ENCODE measurements at places on chromosomes 6 and 20.

DNA sequence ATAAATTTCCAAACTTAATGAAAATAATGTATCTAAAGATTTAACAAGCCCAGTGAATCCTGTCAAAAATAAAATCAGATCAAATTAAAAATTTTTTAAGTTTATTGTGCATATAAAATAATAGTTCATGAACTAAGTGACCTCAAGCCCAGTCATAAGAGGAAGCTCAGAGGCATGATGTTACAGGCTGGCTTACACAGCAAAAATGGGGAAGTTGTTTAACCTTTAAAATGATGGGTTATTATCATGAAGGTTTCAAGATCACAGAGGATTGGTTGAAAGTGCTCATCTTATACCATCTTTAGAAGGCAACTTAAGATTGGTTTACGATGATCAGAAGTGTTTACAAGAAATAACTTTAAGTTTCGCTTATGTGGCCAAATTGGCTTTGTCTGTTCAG is 102.5 kb downstream of the PAK5 start:
- DNase-seq: no peak

DNA sequence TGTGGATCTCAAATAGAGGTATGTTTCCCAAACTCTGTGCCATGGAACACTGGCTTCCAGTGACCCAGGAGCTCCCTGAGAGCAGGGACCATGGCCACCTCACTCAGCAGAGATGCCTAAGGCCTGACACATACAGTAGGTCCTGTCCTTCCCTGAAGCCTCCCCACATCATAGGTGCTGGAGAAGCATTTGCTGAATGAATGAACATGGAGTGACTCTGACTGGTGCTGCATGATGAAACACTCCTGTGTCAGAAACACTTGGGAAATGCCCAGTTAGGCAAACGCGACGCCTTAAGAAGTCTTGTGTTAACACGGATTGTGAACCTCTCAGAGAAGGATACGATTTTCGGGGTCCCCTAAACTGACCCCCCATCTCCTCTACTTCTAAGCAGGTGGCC is 14.3 kb downstream of the SLA2 start:
- DNase-seq: no peak

GRCh38 chr20:57280221-57280620 is 13.8 kb upstream of the BMP7 start:
- no peak for DNase-seq

- DNase-seq: no peak
Measured at GRCh38 chr20:44979090-44979621, 12.8 kb downstream of the STK4 start.

DNA sequence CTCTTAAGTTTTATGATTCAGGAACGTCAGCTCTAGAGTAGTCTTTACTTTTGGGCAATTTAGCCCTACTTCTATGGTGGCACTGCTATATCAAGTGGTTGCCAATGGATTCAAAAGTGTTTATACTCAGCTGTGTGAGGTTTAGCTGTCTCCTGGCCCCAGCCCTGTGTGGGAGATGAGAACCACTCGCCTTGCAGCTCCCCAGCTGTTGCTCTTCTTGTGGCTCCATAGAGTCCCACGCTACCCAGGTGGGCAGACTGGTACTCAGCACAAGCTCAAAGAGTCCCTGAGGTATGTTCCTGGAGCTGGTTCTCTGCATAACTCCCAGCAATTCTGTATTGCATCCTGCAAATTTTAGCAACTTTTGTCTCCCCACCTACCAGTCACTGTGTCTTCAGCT is 59.6 kb downstream of the C6orf118 start:
- no peak for DNase-seq

- no peak for DNase-seq
Measured at GRCh38 chr6:169575365-169575764, 126.5 kb downstream of the WDR27 start.
